Stimulated activated CD4-positive, alpha-beta T cell treated with anti-CD3 and anti-CD28 coated beads, TNF-alpha, amount 100 ng/mL, for 1 hour (primary cell): ENCODE measurements at places on chromosomes 4 and X.

DNA sequence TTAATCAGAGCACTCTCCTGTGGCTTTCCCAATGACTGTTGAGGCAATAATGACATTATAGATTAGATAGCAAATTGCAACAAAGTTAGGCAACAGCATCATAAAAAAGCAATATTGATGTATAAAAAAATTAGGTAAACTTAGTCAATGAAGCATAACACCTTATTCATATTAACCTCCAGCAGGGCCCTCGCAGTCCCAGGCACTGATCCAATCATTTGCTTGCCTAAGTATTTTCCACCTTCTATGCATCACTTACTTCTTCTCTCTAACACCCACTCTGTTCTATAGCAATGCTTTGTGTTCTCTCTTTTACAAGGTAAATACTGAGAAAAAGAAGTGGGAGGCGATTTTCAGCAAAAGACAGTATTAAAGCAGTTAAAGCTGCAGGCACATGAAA, 833.5 kb upstream of the ADGRL3 start:
- no peak for DNase-seq

- DNase-seq = no peak
These were observed 83.2 kb downstream of the GPR143 start for GRCh38 chrX:9682456-9682855.

- no peak for DNase-seq
These were observed 102.5 kb upstream of the MYOZ2 start for GRCh38 chr4:119032921-119033685.

GRCh38 chrX:74343343-74344279, 39.6 kb downstream of the ZCCHC13 start:
- DNase-seq = peak; percentile 4

DNA sequence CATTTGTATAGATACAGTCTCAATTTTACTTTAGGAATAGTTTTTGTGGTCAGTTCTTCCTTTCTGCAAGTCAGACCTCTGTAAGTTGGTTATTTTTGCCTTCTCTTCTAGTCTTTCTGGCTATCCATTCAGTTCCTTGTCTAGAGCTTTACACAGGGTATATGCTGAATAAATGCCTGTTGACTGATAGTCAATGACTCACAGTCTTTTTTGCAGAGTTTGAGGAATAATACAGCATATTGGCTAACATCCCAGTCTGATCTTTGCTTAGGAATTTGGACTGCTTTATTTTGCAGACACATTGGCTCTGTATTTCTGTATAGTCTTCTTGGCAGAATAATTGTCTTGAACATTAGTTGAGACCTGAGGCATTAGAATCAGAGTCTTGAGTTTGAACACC, 132.4 kb downstream of the MAGEC1 start:
- no peak for DNase-seq

DNA sequence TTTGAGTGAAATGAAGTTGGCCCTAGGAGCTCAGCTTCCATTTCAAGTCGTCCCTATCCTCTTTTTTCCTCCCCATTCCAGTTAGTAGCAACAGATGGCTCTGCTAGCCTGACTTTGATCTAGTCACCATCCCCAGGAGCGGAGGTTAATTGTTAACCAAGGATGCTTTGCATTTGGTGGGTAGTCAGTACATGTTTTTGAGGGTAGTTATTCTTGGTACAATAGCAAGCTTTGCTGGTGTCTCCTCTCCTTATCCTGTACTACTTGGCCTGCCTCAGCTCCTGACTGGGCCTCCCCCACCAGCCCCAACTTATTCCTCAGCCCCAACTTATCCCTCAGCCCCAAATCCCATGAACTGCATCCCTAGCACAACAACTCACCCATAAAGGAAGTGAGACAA, 14.8 kb upstream of the RTL5 start:
- DNase-seq = no peak

GRCh38 chrX:147935156-147935758, 23.5 kb downstream of the FMR1 start:
- DNase-seq = no peak

DNA sequence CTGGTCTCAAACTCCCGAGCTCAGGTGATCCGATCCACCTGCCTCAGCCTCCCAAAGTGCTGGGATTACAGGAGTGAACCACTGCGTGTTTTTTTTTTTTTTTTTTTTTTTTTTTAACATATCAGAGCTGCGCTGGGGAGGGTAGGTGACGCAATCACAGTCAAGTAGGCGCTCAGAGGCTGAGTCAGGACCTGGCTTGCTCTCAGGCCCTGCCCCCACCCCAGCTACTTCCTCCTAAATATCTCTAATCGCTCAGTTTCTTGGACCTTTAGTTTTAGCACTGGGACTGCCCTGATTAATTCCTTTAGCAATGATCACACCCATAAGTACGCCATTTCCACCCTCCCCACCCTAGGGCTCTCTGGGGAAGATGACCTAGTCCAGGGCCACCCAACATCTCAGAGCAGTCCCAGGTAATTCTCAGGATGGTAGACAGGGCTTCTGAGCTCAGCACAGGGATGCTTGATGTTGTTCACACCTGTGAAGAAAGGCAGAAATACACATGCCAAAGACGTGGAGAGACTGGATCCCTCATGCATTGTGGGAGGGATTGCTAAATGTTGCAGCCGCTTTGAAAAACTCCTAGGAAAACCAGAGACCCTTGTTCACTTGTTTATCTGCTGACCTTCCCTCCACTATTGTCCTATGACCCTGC, 50.2 kb downstream of the DDX3X start:
- DNase-seq = no peak

DNA sequence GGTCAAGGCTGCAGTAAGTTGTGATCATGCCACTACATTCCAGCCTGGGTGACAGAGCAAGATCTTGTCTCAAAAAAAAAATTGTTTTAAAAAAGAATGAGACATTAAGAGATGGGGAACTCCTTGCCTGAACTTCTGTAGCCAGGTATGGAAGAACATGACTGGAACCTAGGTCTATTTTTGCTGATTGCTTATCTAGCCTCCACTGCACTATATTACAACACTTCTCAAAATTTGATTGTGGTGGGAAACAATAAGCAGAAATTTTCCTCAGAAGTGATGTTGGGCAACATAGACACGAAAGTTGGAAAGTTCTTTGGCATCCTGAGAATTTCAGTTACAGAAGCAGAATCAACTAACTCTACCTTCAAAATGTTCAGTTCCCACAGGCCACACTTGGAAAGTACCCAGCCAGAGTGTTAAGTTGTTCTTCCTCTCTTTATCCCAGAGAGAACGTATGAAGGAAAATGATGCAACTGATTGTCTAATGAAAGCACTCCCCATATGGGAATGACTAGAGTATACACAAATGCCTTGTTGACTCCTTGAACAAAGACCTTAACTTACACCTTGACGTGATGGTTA, 50.0 kb downstream of the LUZP4 start:
- DNase-seq = no peak

- DNase-seq = no peak
These were observed 7.9 kb upstream of the PPP3CA start for GRCh38 chr4:101355246-101355645.

DNA sequence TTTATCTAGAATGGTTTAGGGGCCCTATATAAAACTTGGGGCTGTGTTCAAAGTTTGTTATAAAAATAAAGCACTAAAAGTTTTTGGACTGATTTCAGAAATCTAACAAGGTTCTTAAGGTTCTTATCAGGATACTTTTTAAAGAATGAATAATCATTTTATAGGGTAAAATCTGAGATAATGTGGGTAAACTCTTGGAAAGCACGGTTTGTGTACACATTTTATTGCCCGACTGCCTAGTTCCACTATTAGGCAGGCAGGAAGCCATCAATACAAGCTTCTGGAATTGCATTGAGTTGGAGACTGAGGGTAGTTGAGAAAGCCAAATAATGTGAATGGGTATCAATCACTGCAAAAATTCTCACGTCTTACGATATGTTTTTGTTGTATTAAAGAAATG, 331.0 kb upstream of the PITX2 start:
- no peak for DNase-seq

DNA sequence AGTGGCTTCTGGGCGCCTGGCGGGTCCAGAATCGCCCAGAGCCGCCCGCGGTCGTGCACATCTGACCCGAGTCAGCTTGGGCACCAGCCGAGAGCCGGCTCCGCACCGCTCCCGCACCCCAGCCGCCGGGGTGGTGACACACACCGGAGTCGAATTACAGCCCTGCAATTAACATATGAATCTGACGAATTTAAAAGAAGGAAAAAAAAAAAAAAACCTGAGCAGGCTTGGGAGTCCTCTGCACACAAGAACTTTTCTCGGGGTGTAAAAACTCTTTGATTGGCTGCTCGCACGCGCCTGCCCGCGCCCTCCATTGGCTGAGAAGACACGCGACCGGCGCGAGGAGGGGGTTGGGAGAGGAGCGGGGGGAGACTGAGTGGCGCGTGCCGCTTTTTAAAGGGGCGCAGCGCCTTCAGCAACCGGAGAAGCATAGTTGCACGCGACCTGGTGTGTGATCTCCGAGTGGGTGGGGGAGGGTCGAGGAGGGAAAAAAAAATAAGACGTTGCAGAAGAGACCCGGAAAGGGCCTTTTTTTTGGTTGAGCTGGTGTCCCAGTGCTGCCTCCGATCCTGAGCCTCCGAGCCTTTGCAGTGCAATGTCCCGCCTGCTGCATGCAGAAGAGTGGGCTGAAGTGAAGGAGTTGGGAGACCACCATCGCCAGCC, at the start of gene ATOH1:
TSS of gene ATOH1 (plus strand) at position 422 of the 663 bp plus-strand sequence. CDS start at position 596, 174 bp downstream.
- no peak for DNase-seq

DNA sequence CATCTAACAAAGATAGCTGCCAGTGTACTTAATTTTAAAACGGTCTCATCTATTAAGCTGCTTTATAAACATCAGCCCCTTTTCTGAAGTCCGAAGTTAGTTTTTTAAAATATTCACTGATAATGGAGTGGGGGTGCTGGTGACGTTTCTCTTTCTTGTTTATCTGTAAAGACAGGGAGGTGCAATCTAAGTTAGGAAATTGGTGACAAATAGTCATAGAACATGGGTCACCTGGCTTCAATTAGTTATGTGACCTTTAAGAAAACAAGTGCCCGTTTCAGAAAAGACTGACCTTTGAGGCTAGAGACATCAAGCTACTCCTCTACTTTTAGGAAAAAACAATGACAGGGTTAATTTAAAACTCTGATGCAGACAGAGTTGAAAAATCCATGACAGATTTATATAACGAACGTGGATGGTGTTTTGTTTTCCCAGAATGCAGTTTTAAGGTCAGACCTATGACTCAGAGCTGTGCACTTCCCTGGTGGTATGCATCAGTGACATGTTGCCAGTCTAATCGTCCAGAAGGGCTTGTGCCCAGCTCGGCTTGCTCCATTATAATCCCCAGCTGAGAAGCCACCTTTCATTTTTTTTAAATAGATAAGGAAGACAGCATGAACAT, 38.2 kb downstream of the FHL1 start:
- DNase-seq = no peak

DNA sequence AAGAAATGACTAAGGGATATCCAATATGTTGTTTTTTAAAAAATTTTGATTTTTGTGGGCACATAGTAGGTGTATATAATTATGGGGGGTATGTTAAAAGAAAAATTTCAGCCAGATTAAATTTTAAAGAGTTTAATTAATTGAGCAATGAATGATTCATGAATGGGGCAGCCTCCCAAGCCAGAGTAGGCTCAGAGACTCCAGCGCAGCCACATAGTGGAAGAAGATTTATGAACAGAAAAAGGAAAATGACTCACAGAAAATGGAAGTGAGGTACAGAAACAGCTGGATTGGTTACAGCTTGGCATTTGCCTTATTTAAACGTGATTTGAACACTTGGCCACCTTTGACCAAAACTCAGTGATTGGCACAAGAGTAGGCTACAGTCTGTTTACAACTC, 91.7 kb downstream of the SPATA18 start:
- DNase-seq = no peak

DNA sequence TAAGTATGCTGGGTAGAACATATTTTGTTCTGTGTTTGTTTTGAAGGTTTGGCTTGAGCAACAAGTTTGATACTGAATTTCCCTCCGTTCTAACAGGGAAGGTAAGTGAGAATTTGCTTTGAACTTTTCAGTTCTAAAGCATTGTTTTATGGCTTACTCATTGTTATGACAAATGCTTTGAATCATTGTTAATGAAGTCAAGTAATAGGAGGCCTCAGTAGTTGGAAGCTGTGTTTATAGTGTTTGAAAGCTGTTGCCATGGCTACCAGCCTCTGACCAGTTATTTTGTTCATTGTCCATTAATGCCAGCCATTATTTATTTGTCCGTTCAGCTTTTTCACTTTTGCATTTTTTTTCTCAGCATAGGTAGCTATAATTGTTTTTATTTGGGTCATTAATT, 14.4 kb downstream of the CHIC1 start:
- DNase-seq = no peak

GRCh38 chr4:126051689-126052424, 737.1 kb downstream of the FAT4 start:
- DNase-seq = no peak

DNA sequence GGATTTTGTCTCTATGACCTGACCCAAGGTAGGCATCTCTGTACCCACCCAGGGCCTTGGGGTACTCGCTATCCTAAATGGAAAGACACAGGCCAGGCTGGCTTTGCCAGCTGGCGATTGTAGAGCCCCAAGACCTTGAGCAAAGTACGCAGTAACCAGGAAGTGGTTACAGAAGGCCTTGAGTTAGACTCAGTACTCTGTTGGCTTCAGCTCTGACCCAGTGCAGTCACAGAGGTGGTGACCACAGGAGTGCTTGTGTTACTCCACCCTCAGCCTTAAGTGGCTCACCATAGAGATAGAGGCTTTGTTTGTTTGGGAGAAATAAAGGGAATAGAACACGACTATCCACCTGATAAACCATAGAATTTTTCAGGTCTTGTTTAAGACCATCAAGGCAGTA, 880.5 kb upstream of the POU3F4 start:
- no peak for DNase-seq

GRCh38 chr4:16029886-16030285, 53.9 kb downstream of the PROM1 start:
- no peak for DNase-seq

- no peak for DNase-seq
These were observed 14.2 kb downstream of the SEPSECS start for GRCh38 chr4:25146076-25146475.

DNA sequence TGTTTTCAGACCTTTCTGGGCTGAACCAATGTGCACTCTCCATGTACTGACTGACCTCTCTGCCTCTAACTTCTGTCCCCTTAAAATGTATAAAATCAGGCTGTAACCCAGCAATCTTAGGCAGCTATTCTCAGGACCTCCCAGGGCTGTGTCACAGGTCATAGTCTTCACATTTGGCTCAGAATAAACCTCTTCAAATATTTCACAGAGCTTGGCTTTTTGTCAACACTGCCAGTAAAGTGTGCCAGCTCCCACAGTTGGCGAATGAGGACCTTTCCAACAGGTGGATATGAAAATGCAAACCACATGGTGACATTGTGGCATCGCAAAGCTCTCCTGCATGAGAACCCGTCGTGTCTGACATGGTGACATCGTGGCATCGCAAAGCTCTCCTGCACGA, 76.4 kb downstream of the ACOX3 start:
- DNase-seq = no peak

- DNase-seq = no peak
These were observed 70.2 kb downstream of the MTNR1A start for GRCh38 chr4:186485150-186485549.

DNA sequence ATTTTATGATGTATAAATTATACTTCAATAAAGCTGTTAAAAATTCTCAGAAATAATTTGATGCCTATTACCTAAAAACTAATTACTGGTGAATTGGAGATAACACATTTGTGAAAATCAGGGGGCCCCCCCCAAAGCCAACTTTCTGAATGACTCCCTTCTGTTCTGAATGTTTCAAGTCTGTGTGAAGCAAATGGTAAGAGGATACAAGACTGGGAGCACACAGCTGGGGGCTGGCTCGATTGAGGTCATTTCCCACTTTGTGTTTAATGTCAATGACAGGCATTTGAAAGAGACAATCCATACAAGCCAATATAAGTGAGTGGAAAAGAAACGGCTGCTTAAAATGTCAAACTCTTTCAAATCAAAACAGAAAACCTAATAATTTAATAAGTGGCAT, 155.8 kb downstream of the SH2D1A start:
- DNase-seq = no peak
